ENCODE measurements at places on chromosomes 1 and 21.
A peak's percentile ranks its signal among the peaks of the same experiment; 100 is the strongest.

- no peak for DNase-seq
Measured at GRCh38 chr1:199574950-199575349, 452.6 kb upstream of the NR5A2 start.

DNA sequence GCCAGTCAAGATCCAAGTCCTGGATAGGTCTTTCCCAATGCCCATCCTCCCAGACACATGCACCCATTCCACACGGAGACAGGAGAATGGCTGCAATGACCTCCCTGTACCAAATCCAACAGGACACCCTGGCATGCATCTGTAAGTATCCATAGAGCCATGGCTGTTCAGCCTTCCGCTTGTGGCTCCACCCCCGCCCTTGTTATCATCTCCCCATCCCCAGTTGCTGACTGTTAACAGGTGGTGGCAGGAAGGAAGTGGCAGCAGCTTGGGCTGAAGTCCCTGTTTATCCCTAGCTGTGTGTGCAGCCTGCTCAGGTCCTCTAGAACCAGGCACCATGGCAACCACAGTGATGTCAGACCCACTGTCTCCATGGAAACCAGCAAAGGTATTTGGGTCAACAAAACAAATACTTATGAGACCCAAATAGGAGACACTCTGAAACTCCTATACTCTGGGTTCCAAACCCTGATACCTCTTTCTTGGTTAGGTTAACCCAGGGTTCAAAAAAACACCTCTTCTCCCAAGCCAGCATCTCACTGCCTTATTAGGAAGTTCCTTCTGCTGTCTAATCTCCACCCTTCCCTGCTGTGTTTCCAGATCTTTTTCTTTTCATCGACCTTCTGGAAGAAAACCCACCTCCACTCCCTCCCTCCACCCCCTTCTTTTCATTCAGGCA is 721 bp downstream of the PBXIP1 start:
- peak; percentile 49 for DNase-seq

- no peak for DNase-seq
Measured at GRCh38 chr1:53558739-53559315, 99.6 kb downstream of the DMRTB1 start.

DNA sequence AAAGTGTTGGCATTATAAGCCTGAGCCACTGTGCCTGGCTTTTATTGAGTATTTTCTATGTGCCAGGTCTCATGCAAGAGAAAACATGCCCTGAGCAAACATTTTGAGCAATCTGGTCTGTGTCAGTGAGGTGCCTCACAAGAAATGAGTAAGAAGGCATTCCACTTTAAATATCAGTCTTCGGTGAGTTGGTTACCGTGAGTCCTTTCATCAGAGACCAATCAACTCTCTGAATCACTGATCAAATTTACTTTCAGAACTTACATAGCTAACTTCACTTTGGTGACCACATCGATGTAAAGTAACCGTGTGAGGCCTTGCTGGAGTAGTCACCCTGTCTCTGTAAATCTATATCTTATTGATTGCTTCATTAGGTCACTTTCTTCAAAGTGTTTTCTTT is 14.3 kb upstream of the DDX59 start:
- no peak for DNase-seq

DNA sequence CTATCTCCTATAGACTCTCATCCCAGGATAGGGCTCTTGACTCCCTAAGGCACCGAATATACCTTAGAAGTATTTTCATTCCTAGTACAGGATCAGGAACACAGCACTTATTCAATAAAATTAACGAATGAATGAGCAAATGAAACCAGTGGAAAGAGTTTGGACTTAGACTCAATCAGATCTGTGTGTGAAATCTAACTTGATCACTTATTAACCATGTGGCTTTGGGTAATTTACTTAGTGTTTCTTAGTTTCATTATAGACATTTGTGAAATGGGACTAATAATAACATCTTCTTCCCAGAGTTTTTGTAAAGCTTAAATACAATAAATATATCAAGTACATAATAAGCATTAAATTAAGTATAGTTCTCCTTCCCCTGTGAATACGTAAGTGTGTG is 230.1 kb downstream of the ADGRL2 start:
- no peak for DNase-seq

- no peak for DNase-seq
Measured at GRCh38 chr1:214824763-214825162, 221.8 kb downstream of the CENPF start.

DNA sequence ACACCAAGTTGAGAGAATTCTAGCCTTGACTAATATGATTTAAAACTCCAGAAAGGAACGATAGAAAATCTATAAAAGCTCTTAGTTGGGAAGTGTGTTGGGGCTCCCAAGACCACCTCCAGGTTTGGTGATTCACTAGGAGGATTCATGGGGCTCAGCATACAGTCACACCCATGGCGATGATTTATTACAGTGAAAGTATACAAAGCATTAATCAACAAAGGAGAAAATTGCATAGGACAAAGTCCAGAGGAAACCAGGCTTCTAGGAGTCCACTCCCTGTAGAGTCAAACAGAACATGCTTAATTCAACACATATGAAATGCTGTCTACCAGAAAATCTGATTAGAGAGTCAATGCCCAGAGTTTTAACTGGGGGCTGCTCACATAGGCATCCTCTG is 4.8 kb downstream of the CDCA8 start:
- DNase-seq: no peak

GRCh38 chr1:160050619-160051018 is 18.8 kb upstream of the PIGM start:
- DNase-seq: no peak

GRCh38 chr1:93171549-93172034 is 8.6 kb downstream of the TMED5 start:
- no peak for DNase-seq

DNA sequence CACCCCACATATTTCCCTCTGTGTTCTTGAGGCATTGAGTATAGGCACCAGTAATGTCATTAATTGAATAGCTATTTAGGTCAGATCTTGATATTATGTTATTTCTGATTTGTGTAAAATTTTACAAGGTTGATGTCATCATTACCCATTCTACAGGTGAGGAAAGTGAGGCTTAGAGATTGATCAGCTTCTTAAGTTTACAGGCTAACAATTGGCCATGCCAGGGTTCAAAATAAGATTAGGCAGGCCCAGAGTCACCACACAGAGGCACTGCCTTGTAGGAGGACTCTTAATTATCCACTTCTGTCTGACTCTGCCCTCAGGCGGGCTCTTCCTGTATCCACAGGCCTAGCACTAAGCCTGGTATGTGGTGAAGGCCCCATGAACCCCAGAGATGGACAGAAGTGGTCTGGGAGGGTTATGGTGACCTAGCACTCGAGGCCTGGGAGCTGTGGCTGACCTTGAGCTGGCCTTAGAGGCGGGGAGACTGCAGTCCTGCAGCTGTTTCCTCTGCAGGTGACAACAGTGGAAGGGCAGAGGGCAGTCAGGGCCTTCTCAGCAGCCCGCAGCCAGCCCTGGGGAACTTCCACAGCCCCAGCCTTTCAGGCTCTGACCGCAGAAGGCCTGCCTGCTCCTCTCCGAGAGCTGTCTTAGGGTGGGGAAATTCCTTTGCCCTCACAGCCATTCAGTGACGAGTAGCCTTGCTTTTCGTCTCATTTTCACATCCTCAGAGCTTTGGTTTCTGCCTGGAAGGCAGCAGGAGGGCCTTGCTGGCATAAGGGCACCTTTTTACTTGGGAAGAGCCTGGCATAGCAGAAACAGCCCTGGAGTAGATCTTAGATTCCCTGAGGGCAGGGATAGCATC is 12.2 kb downstream of the ZDHHC18 start:
- no peak for DNase-seq

- no peak for DNase-seq
Measured at GRCh38 chr1:188669728-188670382, 1807.8 kb downstream of the BRINP3 start.

- no peak for DNase-seq
Measured at GRCh38 chr1:71074681-71075080, 6.2 kb downstream of the ZRANB2 start.

DNA sequence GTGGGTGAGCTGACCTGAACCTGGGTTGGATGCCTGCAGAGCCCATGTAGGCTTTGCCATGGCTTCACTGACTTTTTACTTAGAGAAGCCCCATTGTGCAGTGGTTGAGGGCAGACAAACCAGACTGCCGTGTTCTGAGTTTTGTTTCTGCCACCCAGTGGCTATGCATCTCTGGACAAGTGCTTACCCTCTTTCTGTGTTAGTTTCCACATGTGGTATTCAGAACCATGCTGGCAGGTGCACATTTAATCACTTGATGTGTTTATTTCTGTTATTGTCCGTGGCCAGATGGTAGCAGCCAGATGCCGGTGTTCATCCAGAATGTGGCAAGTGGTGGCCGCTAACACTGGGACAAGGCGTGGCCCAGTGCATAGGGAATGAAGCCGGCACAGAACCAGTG is 10.3 kb upstream of the PTPN7 start:
- no peak for DNase-seq

GRCh38 chr1:201080135-201080534 is 32.1 kb downstream of the CACNA1S start:
- DNase-seq: no peak

DNA sequence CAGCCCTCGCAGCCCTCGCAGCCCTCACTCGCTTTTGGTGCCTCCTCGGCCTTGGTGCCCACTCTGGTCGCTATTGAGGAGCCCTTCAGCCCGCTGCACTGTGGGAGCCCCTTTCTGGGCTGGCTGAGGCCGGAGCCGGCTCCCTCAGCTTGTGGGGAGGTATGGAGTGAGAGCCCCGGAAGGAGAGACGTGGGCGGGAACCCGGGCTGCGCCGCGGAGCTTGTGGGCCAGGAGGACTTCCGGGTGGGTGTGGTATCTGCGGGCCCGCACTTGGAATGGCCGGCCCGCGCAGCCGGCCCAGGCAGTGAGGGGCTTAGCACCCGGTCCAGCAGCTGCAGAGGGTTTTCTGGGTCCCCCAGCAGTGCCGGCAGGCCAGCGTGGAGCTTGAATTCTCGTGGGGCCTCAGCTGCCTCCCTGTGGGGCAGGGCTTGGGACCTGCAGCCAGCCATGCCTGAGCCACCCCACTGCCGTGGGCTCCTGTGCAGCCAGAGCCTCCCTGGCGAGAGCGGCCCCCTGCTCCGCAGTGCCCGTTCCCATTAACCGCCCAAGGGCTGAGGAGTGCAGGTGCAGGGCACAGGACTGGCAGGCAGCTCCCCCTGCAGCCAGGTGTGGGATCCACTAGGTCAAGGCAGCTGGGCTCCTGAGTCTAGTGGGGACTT is 9.9 kb upstream of the CFHR2 start:
- no peak for DNase-seq

DNA sequence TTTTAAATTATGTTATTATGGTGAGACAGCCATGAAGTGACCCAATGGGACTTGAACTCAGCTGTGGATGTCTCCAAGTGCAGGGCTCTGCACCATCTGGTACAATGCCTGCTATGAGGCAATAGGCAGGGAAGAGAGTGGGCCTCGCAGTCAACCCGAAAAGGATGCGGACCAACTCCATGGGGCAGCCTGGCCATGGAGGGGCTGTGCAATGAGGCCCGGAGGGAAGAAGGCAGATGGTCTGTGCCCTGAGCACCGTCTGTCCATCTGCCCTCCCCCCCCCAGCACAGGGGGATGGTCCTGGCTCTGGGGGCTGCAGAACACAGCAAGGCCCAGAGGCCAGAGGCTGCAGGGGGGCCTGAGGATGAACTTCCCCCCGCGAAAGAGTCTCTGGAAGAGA is 17.0 kb downstream of the ESPN start:
- DNase-seq: no peak

DNA sequence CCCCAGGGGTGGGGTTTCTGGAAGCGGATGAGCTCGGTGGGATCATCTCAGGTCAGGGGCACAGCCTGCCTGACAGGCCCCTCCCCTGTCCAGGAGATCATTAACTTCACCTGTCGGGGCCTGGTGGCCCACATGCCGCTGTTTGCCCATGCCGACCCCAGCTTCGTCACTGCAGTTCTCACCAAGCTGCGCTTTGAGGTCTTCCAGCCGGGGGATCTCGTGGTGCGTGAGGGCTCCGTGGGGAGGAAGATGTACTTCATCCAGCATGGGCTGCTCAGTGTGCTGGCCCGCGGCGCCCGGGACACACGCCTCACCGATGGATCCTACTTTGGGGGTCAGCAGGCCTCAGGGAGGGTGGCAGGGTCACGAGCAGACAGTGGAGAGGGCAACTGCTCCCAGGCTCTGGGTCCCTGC is 8.4 kb downstream of the HCN3 start:
- DNase-seq: no peak

DNA sequence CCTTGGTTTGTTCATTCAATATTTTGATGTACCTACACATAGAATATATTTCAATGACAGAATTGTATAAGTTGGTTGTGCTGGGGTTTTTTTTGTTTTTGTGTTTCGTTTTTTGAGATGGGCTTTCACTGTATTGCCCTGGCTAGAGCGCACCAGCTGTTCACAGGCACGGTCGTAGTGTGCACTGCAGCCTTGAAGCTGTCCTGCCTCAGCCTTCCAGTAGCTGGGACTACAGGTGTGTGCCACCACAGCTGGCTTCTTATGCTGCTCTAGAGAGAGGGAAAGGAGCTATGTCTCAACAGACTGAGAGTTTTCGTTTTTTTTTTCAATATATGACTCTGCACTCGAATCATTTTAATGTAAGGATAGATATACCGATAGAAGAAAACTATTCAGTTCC is 102.6 kb downstream of the NTNG1 start:
- DNase-seq: no peak

- no peak for DNase-seq
Measured at GRCh38 chr1:48917901-48918603, 141.4 kb upstream of the BEND5 start.

DNA sequence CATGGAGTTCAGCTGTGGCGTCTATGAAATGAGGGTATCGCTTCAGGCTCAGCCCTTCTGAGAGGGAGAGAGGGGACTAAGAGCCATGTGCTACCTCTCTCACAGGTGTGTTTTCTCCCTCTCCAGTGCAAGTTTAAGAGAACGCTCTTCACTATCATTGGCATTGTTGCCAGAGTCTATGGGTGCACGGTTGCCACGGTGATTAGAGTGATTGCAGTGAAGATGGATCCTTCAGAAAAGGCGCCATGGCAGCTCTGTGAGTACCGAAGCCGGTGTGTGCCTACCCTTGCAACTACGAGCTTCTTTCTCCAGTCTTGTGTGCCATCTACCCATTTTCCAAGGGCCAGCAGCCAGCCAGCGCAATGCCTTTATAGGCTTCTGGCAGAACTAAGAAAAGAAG is 290.5 kb downstream of the OMA1 start:
- no peak for DNase-seq

DNA sequence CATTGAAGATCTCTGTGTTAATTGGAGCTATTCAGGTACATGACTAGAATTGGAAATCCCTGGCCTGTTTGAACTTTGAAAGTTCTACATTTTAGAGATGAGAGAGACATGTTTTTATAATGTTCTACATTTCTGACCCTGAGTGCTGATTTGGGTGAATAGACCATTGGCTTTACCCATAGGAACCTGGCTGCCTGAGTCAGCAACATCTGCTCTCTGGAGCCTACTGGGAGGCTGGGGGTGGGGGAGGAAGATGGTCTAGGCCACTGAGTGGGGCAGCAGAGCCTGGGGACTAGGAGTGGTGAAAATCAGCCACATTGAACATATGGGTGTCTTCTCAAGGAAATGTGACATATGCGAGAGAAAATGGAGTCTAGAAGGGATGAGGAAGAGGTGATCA is 1.4 kb upstream of the VANGL1 start:
- no peak for DNase-seq

GRCh38 chr1:91653183-91653582 is 152.5 kb downstream of the CDC7 start:
- DNase-seq: no peak

- no peak for DNase-seq
Measured at GRCh38 chr1:173601588-173601987, 1.3 kb downstream of the SLC9C2 start.
